ENCODE measurements at places on chromosomes 5 and 9.
A peak's percentile ranks its signal among the peaks of the same experiment; 100 is the strongest.

DNA sequence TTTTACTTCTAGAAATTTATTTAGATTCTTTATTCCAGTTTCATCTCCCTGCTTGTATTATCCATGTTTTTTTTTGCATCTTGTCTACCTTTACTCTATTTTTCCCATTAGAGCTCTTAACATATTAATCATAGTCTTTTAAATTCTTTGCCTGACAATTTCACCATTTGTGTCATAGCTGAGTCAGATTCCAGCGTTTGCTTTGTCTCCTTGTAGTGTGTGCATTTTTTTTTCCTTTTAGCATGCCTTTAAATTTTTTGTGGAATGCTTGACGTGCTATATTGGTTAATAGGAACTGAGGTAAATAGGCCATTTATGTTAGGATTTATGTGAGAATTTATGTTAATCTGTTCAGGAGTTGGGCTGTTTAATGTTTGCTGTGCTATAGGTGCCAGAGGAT is 41.8 kb upstream of the NFIL3 start:
- DNase-seq: no peak

DNA sequence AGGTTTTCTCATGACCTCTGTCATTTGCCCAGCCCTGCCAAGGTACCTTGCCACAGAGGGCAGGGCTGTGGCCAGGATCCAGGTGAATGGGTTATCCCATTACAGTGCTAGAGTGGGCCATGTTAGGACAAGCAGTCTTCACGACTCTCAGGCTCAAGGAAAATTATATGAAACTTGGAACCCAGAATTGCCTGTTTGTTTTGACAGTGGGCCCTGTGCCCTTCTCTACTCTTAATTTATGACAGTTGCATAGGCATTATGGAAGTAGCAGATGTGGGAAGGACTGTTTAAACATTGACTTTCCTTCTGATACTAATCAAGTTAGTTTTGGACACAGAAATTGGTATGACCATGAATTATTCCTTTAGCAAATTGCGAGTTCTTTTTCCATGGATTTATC is 41.7 kb downstream of the ITGA2 start:
- DNase-seq: peak; percentile 69

DNA sequence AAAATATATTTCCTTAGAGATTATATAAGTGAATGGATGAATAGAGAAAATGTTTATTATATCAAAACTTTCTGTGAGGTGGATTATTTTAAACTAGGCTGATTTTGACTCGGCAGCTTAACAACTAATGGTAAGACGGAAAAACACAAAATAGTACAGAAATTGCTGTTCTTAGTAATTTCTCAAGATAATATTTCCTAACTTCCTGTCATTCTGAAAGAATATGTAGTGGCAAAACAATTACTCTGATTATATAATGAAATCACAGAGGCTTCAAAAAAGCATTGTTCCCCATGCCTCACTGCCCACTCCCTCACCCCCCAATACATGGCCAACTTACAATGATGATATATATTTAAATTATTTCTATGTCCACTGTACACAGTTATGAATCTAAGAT is 85.4 kb downstream of the YTHDC2 start:
- DNase-seq: no peak

DNA sequence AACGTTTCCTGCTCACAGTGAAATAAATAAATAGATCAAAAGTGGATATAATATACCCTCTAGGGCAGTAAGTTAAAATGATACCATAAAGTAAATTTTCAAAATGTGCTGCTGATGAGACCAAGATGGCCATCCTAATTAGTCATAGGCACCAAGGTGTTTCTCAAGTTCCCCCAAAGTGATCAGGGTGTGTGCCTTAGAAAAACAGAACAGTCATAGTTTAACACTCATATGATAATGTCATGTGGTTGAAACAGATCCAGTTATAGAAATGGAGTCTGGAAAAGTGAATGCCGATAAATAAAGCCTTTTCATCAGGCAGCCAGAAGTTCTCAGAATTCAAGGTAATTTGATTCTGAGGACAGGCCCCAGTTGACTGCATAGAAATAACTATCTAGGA is 161.5 kb upstream of the CDKN2B start:
- DNase-seq: no peak

- no peak for DNase-seq
Observed at GRCh38 chr9:109371374-109371773, 50.5 kb upstream of the EPB41L4B start.

GRCh38 chr9:136117291-136117915 is 1.3 kb downstream of the TMEM250 start:
- no peak for DNase-seq

DNA sequence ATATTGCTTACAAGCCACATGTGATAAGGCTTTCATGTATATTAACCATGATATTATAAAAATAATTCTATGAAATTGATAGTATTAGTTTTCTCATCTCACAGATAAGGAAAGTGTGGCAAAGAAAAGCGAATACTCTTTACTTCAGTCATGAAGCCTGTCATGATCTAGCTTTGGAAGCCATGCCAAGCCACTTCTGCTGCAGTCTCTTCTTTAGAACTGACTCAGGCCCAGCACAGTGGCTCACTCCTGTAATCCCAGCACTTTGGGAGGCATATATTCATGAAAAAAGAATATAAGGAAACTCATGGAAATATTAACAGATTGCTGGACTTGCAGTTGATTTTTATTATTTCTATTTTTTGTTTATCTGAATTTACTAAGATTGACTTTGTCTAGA is 42.9 kb upstream of the PJA2 start:
- DNase-seq: no peak

DNA sequence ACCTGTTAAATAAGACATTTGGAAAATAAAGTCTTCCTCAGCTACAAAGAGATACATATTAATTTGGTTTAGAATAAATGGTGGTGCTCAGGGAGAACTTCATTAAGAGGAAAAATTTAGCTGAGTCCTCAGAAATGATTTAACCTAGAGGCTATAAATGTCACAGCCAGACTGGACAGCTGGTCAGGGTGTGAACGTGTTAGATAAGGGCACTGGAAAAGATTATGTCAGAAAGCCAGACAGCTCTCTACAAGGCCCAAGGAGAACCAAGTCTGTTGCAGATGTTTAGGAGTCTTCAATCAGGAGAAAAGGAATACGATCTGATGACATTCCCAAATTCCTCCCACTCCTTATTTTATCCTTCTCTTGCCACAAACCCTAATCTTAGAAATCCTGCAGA is 265.2 kb downstream of the MAT2B start:
- DNase-seq: no peak

DNA sequence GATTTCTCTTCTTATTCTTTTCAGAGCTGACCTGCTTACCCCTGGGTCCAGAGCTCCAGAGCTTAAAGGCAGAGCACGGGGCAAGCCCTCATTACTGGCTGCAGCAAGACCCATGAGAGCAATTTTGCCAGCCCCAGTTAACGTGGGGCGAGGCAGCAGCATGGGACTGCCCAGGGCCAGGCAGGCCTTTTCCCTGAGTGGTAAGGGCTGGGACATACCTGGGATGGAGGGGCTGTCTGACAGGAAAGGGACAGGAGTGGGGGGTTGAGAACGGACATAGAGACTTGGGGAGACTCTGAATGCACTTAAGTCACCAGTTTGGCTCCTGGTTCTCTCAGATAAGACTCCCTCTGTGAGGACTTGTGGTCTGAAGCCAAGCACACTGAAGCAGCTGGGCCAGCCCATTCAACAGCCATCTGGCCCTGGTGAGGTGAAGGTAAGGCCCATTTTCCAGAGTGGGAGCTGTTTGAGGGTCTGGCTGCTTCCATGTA is 26.2 kb downstream of the HMGXB3 start:
- no peak for DNase-seq

DNA sequence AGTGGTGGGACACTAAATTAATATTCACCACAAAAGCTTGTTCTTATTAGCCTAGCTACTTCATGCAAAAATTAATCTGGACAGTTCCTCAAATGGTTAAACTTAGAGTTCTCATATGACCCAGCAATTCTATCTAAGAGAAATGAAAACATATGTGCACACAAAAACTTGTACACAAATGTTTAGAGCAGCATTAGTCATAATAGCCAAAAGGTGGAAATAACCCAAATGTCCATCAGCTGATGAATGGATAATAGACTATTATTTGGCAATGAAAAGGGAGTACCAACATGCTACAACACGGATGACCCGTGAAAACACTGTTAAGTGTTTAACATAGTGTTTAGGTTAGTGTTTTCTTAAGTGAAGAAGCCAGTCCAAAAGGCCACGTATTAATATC is 32.8 kb upstream of the TNIP1 start:
- DNase-seq: no peak

- peak; percentile 27 for DNase-seq
Observed at GRCh38 chr9:82369251-82369945, 380.8 kb downstream of the SPATA31D1 start.

GRCh38 chr5:109164001-109164400 is 245.8 kb downstream of the PJA2 start:
- DNase-seq: no peak

- DNase-seq: peak; percentile 21
Observed at GRCh38 chr9:21677834-21678233, 124.6 kb upstream of the MTAP start.

GRCh38 chr5:149125386-149125891 is 15.9 kb upstream of the ABLIM3 start:
- peak; percentile 16 for DNase-seq

GRCh38 chr9:37508834-37509206 is 23.1 kb downstream of the POLR1E start:
- peak; percentile 11 for DNase-seq
